Fibroblast of skin of right biceps (primary cell): ENCODE measurements at places on chromosomes 12 and 14.

- DNase-seq = no peak
These were observed 13.4 kb downstream of the C1S start for GRCh38 chr12:7073946-7074345.

- no peak for DNase-seq
These were observed 98.7 kb downstream of the GAS2L3 start for GRCh38 chr12:100672075-100672592.

DNA sequence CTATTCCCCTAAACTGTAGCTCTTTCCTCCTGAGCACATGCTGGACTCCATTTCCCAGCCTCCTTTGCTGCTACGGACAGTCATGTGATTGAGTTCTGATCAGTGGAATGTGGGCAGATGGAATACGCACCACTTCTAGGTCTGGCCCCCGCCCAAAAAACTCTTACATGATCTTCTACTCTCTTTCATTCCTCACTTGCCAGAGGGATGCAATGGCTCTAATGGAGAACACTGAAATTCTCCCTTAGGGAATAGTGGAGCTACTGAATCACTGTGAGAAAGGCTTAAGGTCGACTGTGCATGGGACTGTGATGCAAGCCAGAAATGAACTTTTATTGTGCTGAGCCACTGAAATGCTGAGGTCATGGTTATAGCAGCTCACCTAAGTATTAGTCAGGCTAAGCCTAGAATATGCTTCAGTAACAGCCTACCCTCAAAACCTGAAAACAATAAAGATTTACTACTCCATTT is 13.0 kb upstream of the TMED2 start:
- DNase-seq = peak; percentile 82

DNA sequence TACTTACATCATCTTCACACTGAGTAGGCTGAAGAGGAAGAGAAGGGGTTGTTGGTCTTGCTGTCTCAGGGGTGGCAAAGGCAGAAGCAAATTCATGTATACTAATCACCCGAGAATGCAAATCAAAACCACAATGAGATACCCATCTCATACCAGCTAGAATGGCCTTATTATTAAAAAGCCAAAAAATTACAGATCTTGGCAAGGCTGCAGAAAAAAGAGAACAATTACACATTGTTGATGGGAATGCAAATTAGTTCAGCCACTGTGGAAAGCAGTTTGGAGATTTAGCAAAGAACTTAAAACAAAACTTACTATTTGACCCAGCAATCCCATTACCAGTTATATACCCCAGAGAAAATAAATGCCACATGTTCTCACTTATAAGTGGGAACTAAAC is 154.9 kb downstream of the SEC23A start:
- peak; percentile 81 for DNase-seq

DNA sequence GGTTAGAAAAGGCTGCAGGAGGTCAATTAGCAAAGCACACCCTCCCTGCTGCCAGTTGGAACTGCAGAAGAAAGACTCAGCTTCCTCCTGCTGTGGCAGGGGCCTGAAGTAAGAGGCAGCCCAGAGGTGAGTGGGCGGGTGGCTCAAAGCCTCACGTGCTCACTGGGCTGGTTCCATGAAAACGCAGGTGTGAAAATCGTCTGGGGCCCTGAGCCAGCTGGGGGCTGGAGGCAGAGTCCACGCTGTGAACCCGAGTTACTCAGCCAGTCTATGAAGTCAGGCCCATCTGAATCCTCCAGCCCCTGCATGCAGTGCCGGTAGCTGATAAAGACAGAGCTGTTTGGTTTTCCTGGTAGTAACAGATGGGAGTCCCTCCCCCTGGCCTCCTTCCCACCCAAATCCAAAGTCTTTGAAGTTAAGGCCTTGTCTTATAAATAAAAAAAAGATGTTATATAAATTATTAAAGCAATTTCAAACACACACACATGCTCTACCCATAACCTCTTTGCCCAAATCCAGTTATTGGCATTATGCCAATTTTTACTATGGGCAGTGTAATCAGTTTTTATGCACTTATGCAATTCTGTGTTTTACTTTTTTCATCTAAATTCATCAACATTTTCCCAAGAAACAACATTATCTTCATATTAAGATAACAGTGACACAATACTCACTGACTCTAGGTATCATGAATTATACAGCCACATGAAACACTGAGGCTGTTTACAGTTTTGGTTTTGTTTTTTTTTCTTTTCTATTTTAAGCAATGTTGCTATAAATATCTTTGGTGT is 57.9 kb upstream of the PNMA1 start:
- DNase-seq = peak; percentile 41

GRCh38 chr14:20215196-20215595 is 8.3 kb upstream of the OR11H6 start:
- no peak for DNase-seq

- DNase-seq = no peak
These were observed 14.1 kb upstream of the TMEM263 start for GRCh38 chr12:106941481-106942156.

DNA sequence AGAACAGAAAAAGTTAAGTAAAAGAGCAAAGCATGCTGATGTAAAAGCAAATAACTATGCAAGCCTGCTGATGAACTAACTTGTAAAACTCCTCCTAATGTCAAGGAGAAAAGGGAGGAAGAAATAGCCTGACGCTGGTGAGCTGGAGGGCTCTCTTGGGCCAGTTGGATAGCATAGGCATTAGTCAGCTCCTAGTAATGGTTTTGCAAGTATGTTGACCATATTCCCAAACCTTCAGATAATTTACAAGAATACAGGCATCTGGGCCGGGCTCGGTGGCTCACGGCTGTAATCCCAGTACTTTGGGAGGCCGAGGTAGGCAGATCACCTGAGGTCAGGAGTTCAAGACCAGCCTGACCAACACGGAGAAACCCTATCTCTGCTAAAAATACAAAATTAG is 871.4 kb downstream of the C12orf50 start:
- peak; percentile 94 for DNase-seq

DNA sequence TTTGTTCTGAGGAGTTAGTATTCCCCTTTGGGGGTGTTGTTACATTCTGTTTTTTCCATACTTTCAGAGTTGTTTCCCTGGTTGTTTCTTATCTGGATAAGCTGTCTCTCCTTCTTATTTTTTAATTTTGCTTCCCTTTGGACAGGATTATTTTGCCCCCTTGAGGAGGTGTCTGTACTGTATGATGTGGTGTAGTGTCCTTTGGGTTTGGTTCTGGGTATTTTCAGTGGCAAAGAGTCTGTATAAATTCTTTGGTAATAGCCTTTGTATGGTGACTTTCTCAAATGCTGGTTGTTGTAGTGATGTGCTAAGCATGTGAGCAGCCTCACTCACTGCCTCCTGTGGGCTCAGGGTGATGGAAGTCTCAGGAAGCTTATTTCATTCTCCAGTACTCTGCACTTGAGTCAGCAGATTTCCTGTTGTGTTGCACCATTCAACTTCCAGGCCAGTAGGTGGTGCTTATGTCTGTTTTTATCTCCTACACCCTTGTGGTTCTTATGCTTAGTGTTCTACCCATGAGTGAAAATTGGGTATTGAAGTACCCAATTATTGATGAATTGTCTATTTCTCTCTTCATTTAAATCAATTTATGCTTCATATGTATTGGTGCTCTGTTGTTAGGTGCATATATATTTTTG is 103.3 kb upstream of the PMCH start:
- DNase-seq = peak; percentile 33

DNA sequence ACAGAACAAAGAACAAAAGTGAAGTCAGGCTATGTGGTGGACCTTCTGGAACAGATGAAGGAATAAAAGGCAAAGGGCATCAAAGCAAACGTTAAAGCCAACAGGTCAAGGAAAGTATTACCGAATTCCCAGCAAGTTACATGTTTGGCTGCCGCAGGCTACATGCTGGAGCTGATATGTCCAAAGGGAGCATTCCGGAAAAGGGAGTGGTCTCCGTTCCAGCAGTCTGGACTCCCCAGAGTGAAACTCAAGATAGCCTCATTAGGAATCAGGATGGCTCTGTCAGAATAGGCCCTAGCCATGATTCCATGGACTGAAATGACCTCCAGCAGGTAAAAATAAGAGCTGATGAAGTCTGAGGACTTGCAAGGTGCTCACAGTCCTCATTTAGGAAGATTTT is 379.8 kb upstream of the PRICKLE1 start:
- peak; percentile 30 for DNase-seq

DNA sequence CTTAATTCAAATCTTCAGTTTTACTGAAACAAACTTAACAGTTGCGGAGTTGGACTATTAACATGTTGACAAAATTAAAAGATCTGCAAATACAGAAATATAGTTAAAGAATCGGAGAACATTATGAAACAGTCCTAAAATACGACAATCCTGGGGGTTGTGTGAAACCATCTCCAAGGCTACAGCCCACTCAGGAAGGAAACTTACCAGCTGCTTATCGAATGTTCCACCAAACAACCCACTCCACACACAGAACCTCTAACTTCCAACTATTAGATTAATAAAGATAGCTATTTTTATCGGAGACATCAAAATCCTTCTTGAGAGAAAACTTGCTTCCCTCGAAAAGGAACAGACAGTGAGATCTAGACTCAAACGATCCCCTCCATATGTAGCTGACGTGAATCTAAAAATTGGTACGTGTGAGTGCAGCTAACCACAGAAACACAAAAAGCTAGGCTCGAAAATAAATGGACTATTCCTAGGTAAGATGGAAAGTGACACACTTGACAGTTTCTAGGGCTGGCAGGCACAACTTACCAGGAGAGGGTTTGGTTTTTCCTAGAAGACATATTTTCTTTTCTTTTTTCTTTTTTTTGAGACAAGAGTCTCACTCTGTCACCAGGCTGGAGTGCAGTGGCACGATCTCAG is 12.9 kb downstream of the VPS37B start:
- no peak for DNase-seq

- DNase-seq = no peak
These were observed 295.4 kb downstream of the FSCB start for GRCh38 chr14:44211718-44212117.

GRCh38 chr12:94867066-94867855 is 136.2 kb downstream of the NDUFA12 start:
- peak; percentile 26 for DNase-seq

DNA sequence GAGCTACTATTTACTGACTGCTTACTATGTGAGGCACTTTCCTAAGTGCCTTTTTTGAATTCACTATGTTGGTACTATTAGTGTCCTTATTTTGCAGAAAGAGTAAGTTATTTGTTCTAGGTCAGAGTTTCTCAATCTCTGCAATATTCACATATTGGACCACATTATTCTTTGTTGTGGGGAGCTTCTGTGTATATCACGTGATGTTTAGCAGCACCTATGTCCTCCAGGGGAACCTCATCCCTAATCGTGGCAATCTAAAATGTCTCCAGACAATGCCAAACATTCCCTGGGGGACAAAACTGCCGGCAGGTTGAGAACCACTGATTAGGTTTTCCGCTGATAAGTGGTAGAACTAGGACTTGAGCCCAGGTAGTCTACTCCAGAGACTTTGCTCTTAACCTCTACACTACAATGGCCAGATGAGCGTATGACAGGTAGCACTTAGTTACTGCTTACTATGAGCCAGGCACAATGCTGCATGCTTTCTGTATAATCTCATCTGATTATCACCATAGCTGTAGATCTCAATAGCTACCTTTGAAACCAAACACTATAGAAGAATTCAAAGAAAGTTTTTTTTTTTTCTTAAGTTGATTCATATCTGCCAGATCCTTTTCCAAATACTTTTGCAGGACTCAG is 38.9 kb downstream of the NELL2 start:
- no peak for DNase-seq

- DNase-seq = no peak
These were observed 6.2 kb downstream of the ANKRD13A start for GRCh38 chr12:110005319-110005973.

- DNase-seq = no peak
These were observed 485.4 kb upstream of the CCDC196 start for GRCh38 chr14:66000766-66001165.

DNA sequence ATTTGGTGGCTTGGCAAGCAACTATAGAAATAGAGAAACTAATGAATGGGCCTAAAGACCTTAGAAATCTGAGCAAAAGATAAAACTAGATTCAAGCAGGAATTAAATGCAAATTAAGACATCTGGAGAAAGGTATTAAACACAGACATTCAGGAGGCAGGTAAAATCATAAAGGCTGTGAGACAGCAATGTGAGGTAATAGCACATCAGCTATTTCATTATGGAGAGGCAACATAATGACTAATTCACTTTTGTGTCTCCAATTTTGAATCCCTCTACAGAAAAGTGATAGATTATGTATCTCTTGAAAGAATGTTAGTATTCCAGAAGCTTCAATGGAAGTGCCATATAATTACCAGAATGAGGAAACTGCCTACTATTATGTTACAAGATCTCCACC is 175.9 kb upstream of the LRIG3 start:
- DNase-seq = no peak

DNA sequence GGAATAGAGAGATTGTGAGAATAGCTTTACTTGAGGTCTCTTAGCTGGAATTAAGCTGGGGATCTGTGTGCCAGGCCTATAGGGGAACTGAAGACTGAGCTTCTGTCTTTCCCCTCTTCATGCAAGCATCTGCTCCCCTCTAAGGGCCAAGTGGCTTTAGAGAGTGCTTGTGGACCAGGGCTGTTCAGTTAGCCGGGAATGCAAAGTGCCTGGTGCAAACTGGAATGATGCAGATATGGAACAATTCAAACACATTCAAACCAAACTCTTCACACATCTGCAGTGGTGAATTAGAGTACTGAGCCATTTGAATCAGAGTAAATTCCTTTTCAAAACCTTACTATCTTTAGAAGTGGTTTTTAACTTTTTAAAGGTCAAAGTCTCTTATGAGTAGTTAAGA is 99.0 kb downstream of the LIN7A start:
- peak; percentile 17 for DNase-seq

DNA sequence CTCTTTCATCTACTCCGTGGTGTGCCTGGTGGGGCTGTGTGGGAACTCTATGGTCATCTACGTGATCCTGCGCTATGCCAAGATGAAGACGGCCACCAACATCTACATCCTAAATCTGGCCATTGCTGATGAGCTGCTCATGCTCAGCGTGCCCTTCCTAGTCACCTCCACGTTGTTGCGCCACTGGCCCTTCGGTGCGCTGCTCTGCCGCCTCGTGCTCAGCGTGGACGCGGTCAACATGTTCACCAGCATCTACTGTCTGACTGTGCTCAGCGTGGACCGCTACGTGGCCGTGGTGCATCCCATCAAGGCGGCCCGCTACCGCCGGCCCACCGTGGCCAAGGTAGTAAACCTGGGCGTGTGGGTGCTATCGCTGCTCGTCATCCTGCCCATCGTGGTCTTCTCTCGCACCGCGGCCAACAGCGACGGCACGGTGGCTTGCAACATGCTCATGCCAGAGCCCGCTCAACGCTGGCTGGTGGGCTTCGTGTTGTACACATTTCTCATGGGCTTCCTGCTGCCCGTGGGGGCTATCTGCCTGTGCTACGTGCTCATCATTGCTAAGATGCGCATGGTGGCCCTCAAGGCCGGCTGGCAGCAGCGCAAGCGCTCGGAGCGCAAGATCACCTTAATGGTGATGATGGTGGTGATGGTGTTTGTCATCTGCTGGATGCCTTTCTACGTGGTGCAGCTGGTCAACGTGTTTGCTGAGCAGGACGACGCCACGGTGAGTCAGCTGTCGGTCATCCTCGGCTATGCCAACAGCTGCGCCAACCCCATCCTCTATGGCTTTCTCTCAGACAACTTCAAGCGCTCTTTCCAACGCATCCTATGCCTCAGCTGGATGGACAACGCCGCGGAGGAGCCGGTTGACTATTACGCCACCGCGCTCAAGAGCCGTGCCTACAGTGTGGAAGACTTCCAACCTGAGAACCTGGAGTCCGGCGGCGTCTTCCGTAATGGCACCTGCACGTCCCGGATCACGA is 2.2 kb downstream of the SSTR1 start:
- DNase-seq = peak; percentile 78

- DNase-seq = no peak
These were observed 71.8 kb downstream of the NPAS3 start for GRCh38 chr14:33010495-33010894.

GRCh38 chr12:61037792-61038191 is 1222.4 kb upstream of the USP15 start:
- DNase-seq = no peak

- no peak for DNase-seq
These were observed 131.4 kb upstream of the ARHGAP5 start for GRCh38 chr14:31945701-31946100.
